ENCODE measurements at places on chromosomes 2 and 18. TPM values are rescaled to one million over a fixed set of nuclear protein-coding genes. Genes with fewer than 3 reads are reported as not detected.

UGT1A4 gene
- not detected for total RNA-seq

- no peak overlapping the region for H3K4me3 ChIP-seq
- no peak for DNase-seq
- H3K27me3 ChIP-seq, result peaks cover 9% of the 10 kb centered on the region
- peaks cover 6% of the 10 kb centered on the region for H3K4me1 ChIP-seq
These were observed 58.3 kb downstream of the INSIG2 start for GRCh38 chr2:118146315-118147283.

DNA sequence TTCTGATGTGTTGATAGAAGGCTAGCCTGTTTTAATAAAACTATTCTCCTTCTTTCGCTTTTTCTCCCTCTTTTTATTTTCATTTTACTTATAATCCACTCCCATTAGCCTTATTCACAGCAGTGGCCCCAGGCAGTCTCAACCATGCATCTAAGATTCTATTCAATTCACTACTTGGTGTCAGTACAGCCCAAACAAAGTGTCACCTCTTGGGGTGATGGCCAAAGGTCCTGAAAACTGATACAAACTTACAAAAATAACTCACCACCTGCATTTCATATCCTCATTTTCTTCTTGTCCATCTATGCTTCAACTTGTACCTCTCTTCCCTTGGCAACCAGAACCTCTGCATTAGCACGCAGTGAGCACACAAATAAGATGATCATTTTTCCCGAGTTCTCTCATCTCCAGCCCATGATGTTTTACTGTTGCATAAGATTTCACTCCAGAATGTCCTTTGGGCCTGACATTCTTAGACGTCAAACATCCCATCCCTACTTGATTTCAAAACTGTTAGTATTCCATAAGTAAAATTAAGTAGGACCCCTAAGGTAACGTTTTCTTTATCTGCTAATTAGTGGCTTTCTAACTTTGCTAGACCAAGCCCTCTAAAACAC, 559.3 kb upstream of the TNP1 start:
- no peak for DNase-seq
- no peaks in the 10 kb centered on the region for H3K27me3 ChIP-seq
- H3K4me3 ChIP-seq, result no peak overlapping the region
- no peaks in the 10 kb centered on the region for H3K36me3 ChIP-seq
- peaks cover 18% of the 10 kb centered on the region for H3K4me1 ChIP-seq

SERPINB4 gene
- not detected for total RNA-seq

RAB17 gene
- total RNA-seq, result 0.68 TPM

DNA sequence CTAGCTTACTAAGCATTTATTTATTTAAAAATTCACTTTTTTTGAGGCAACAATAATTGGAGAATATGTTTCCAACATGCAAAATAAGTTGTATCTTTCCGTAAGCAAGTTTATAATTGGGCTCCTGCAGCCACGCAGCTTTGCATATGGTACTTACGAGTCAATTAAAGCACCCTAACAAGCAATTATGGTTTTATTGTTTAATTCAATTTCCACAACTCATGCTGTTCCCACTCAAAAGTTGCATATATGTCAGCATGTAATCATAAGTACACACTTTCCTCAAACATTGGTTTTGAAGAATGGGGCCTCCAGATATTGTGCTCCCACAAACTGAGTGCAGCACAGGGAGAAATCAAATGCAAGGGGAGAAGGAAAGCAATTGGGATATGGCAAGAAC, 585.1 kb upstream of the HNMT start:
- no peaks in the 10 kb centered on the region for H3K4me1 ChIP-seq
- H3K4me3 ChIP-seq, result no peak overlapping the region
- H3K27ac ChIP-seq, result no peak overlapping the region
- H3K27me3 ChIP-seq, result no peaks in the 10 kb centered on the region

DNA sequence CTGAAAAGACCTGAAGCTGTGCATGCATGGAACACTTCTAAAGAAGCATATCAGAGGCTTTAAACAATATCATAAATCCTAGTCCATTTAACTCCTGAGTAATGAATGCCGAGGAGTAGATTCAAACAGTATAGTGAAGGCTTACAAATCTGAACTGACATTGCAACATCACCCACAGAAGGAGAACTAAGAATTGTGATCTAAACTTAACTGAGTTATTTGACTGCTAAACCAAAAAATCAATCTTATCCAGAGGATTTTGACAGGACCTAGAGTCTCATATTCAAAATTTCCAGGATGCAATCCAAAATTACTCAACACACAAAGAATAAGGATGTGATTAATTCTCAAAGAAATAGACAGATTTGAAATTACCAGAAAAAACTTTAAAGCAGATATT, 181.0 kb downstream of the SLC39A10 start:
- H3K4me3 ChIP-seq, result no peak overlapping the region
- H3K36me3 ChIP-seq, result peaks cover 1% of the 10 kb centered on the region
- no peak for DNase-seq
- peaks cover 47% of the 10 kb centered on the region for H3K27me3 ChIP-seq
- H3K4me1 ChIP-seq, result no peaks in the 10 kb centered on the region

DNA sequence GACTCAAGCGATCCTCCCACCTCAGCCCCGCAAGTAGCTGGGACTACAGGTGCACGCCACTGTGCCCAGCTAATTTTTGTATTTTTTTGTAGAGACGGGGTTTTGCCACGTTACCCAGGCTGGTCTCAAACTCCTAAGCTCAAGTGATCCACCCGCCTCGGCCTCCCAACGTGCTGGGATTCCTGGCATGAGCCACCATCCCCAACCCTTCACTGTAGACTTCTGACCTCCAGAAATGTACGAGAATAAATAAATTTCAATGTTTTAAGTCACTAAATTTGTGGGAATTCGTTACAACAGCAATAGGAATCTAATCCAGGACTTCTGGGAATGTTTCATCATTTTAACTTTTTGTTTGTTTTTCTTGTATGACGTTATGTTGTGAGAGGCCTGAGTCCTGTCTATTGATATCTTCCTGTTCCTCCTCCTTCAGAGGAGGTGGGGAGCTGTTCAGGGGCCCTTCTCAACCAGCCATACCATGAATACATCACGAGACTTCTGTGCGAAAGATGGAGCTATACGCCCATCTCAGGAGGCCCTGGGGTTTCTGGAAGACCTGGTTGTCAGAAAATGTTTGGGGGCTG, 40.0 kb downstream of the TEX44 start:
- DNase-seq, result no peak
- no peaks in the 10 kb centered on the region for H3K27me3 ChIP-seq

- no peak overlapping the region for H3K27ac ChIP-seq
- no peaks in the 10 kb centered on the region for H3K27me3 ChIP-seq
- no peaks in the 10 kb centered on the region for H3K36me3 ChIP-seq
- DNase-seq, result no peak
- peaks cover 21% of the 10 kb centered on the region for H3K4me1 ChIP-seq
These were observed 599.1 kb downstream of the NYAP2 start for GRCh38 chr2:225998653-225999052.

GRCh38 chr2:120859128-120859527, 123.5 kb downstream of the GLI2 start:
- no peak overlapping the region for H3K4me3 ChIP-seq
- no peaks in the 10 kb centered on the region for H3K27me3 ChIP-seq
- H3K4me1 ChIP-seq, result peaks cover 31% of the 10 kb centered on the region
- H3K36me3 ChIP-seq, result peaks cover 3% of the 10 kb centered on the region
- H3K27ac ChIP-seq, result no peak overlapping the region

DNA sequence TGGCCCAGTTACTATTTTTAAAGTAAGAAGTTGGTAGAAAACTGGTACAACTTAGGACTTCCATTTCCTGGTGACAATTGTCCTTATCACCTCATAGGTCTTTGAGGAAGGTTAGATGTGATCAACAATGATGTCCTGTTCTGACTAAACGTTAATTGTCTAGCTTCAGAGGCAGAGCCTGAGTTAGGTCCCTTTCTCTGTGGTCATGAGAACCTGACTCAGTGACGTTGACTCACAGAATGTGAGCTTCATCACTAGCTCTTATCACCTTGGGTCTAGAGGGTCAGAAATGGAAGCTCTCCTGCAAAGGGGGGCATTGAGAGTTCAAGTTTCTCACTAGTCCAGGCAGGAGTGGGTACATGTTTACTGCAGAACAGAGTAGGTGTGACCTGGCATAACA, 60.6 kb upstream of the ATP8B1 start:
- H3K27me3 ChIP-seq, result no peaks in the 10 kb centered on the region
- no peaks in the 10 kb centered on the region for H3K36me3 ChIP-seq
- no peaks in the 10 kb centered on the region for H3K4me1 ChIP-seq
- no peak overlapping the region for H3K4me3 ChIP-seq
- H3K27ac ChIP-seq, result no peak overlapping the region
- no peak for DNase-seq

DNA sequence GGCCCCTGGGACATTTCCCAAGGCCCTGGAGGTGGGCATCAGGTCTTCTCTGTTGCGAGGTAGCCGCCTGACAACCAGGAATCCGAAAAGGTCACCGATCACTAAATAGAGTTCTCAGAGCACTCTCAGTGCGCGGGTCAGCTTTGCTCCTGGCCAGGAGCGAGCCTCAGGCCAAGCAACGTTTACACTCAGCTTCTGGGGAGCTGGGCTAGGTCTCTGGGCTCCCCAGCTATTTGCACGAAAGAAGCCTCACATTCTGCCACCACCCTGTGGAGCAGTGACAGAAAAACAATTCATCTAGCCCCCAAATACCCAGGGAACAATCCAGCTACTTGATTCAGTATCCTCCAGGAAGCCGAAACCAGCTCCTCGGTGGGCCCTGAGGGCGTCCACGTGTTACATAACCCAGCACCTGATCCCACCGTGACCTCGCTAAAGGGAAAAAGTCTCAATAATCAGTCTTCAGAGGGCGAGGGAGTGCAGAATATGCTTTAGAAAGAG, 3.3 kb downstream of the SH3BP4 start:
- no peaks in the 10 kb centered on the region for H3K27me3 ChIP-seq
- H3K36me3 ChIP-seq, result no peaks in the 10 kb centered on the region
- peaks cover 75% of the 10 kb centered on the region for H3K4me1 ChIP-seq
- peak overlapping the region; percentile 41 for H3K27ac ChIP-seq
- no peak for DNase-seq

ITGA4 gene
- 23.0 TPM for total RNA-seq
